Stimulated activated CD8-positive, alpha-beta memory T cell treated with anti-CD3 and anti-CD28 coated beads, Interleukin-7, amount 100 ng/mL, for 48 hours (primary cell): ENCODE measurements at places on chromosomes 2 and 18.

GRCh38 chr2:85503168-85503850 lies 35.7 kb upstream of the MAT2A start:
- DNase-seq = no peak

DNA sequence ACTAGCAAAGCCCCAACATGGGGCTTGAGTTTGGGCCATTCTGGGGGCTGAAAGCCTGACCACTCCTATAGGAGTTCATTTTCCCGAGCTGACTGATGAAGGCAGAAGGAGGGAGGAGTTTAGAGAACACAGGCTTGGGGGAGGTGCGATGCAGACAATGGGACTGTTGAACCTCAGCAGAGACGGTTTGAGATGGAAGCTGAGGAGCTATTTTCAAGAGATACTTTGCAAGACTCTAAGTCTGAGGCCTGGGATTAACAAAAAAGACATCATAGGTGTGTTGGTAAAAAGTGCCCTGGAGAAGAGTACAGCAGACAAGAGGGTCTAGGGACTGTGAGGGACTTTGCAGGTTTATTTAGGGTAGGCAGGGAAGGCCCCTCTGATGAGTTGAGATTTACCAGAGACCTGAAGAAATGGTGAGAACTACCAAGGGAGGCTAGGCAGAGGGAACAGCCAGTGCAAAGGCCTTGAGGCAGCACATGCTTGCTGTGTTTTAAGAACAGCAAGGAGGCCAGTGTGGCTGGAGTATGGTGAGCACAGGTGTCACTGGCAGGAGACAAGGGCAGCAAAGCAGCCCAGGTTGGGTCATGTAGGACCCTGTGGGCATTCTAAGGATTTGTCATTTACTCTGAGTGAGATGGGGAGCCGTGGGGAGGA lies 31.6 kb downstream of the PCBP1 start:
- no peak for DNase-seq

DNA sequence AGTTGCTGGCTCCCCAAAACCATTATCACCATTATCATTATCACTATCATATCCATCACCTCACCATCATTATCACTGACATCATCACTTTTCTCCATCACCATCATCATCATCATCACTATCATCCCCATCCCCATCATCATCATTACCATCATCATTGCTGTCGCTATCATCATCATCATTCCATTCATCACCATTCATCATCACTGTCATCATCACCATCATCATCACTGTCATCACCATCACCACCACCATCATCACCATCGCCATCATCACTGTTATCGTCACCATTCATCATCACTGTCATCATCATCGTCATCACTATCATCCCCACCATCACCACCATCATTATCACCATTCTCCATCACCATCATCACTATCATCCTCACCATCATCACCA lies 9.0 kb downstream of the HPCAL1 start:
- DNase-seq = no peak

GRCh38 chr2:236919209-236919608 lies 166.5 kb upstream of the COPS8 start:
- DNase-seq = no peak

DNA sequence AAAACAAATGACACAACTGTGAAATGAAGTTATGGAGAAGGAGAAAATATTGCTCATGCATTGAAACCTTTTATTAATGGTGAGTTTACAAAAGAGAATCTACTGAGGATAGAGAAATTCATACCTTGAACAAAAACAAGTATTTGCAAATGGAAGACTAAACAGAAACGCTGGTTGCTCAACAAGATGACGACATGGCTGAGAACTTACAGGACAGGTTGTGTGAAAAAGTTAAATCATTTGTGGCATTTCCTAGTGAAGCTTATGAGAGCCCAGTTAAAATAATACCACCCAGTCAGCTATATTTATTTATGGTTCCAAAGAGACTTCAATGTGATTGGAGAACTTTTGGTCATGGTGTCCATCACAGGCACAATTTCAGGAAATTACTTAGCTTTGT lies 148.6 kb upstream of the PKDCC start:
- no peak for DNase-seq

DNA sequence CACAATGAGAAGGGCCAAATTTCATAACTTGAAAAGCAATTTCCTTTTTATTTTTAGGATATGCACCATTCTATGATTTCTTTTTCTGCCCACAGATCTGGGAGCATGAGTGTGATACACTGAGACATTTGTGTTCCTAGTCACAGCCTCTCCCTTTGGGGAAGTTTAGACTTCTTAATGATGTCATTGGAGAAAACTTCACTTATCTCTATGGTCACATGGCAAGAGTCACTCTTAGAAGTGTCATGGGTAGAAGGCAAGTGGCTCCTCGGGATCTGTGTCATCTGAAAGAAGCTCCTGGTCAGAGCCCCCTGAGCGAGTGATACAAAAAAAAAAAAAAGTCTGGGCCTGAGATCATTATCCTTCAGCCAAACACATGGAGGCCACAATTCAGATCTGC lies 62.5 kb upstream of the LGALSL start:
- DNase-seq = no peak

DNA sequence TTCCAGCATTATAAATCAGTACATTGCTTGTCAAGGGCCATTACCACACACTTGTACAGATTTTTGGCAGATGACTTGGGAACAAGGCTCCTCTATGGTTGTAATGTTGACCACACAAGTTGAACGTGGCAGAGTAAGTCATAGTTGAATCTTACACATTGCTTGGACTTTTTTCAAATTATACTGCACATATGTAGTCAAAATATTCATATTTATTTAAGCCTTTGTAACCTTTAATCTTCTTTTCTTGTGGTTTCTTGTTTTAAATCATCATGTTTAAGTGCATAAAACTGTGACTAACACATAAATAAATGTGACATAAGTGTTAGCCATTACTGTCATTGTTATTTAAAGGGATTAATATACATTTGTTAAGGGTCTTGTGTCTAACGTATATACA lies 52.1 kb upstream of the EPB41L5 start:
- DNase-seq = no peak

- DNase-seq = no peak
These were observed 437.2 kb upstream of the KLHL29 start for GRCh38 chr2:22947741-22948140.

GRCh38 chr2:18684206-18685038 lies 95.1 kb upstream of the NT5C1B start:
- DNase-seq = no peak
